ENCODE measurements at places on chromosomes 1 and 21.

DNA sequence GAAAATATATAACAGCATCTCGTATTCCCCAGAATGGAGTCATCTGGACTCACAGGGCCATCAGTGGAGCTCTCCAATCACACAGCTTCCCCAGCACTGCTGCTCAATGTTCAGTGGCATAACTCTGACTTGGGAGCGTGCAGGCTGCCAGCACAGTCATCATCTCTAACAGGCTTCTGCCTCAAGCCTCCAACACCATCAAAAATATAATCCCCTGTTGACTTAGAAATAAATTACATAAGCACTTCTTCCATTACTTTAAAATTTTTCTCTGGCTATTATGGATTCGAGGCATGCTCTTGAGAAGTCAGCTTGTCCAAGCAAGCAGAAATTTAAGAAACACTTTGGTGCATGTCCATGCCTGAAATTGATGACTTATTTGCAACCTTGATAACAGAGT lies 6.2 kb downstream of the DUSP23 start:
- DNase-seq: no peak

DNA sequence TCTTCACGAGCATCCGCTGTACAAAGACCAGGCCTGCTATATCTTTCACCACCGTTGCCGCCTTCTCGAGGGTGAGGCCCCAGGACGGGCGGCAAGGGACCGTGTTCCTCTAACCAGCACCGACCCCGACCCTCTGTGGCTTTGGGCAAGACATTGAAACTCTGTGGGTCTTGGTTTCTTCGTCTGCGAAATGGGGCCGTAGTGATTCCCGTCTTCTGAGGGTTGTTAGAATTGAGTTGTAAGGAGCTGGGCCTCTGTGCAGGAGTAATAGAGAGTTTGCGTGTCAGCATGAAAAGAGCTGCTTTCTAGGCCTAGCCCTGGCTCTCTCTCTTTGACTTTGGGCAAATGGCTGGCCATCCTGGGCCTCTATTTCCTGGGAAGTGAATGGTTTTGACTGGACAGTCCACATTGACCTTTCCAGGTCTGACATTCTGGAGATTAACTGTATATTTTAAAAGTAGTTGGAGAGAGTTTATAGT lies 591 bp downstream of the MRPL37 start:
- no peak for DNase-seq

DNA sequence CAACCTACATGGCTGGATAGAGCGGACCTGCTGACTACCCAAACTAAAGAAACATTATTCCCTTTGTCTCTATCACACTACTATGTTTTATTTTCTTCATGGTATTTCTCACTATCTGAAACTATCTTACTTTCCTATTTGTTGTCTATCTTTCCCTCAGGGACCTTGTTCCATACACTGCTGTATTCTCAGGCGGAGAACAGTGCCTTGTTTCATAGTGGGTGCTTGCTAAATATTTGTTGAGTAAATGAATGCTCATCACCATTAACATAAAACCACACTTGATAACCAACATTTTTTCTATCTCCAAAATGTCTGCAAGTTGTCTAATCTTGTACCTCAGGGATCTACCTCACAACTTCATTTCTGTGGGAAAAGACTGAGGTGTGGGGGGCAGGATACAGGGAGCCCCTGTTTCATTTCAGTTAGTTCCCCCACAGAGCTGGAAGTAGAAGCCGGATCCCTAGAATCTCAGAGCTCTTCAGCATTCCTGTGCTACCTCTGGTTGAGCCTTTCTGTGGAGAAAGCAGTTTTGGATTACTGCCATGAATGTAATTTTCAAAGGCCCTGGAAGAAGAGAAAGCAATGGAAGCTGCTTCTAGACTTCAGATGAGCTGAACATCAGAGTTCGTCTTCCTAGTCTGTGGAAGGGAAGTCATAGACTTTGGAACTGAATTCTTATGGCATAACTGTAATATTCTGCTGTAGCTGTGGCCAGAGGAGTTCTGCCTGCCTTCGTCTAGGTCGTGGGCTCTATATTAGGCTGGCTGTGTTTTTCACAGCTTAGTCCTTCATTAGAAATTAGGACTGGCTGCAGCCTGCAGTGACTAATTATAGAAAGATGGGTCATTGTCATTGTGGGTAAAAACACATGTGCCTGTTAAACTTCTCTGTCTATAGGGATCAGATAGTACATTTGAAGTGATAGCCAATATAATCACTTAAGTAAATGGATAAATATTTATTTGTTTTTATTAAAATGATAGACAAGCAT lies 293.2 kb upstream of the SGIP1 start:
- no peak for DNase-seq

DNA sequence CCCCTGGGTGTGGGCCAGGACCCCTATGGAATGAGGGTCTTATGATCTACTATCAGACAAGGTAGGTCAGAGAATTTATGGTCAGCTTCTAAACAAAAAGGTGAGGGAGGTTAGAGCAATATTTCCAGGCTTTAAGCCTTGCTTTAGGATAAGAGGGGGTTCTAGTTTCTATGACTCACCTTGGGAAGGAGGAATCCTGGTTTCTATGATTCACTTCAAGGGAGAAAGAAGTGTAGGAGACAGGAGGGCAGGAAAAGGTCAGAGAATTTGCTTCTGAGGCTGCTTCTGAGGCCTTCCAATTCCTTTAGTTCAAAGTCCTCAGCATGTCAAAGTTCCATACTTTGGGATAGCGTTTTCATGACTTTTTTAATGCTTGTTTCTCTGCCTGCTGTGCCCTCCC lies 35.2 kb downstream of the RGL1 start:
- DNase-seq: no peak

- no peak for DNase-seq
Measured at GRCh38 chr21:46286648-46287002, 483 bp downstream of the YBEY start.

- no peak for DNase-seq
Measured at GRCh38 chr1:44310006-44310405, 45.1 kb downstream of the ERI3 start.

DNA sequence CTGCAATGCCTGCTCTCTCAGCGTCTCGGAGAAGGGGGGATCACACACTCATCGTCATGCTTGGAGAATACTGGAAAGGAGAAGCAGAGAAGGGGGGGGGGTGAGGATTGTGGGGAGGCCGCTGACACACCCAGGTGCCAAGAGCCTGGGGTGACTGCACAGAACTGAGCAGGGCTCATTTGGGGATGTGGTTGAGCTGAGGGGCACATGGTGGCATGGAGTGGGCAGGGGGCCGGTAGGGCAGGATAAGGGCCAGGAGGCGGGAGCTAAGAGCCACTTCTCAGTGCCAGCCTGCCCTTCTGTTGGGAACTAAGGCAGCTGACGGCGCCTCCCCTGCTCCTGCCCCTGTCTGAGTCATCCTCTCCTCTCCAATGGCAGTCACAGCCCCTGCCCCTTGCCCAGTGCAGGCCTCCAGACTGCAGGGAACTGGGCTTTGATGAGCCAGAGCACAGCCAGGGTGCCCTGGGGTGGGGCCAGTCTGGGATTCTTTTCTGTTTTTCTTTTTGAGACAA lies 27.2 kb downstream of the MRPL37 start:
- DNase-seq: no peak

DNA sequence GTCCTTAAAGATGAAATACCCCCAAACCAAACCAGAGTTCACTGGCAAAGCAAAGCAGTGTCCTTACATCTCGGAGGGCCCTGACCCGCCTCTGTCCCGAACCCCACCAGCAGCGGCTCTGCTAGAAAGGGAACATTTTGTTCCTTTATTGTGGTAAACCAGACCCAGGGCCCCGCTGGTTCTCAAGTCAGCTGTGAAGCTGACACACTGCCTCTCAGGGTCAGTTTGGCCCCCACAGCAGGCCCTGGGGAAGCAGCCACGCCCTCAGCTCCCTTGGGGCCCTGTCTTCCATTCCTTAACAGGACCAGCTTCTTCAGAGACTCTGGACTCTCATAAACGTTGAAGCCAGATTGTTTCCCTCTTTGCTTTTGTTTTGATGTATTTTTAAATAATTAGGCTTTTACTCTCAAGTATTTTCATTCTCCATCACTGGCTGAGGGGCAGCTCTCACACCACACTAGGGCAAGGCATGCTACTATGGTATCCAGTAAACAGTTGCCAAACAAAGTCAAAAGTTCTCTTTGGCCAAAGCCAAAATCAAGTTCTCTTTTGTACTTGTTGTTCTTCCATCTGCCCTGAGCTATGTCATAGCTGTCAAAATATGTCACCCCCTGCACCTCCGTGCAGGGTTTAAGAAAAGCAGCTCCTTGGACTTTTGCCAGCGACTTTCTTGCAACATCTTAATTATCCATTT lies 61.1 kb upstream of the ANGPTL1 start:
- DNase-seq: peak; percentile 34

- DNase-seq: no peak
Measured at GRCh38 chr1:81032374-81032773, 768.4 kb upstream of the ADGRL2 start.

DNA sequence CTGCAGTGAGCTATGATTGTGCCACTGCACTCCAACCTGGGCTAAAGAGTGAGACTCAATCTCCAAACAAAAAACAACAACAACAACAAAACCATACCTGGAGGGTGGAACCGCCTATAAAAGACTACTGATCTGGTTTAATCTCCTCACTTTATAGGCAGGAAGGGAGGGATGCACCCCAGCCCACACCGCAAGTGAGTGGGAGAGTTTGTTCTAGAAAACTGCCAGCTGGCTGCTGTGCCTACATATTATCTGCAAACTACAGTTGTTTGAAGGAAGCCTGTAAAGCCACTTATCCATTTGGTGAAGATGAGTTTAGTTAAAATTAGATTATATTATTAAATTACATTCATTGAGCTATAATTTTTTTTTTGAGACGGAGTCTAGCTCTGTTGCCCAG lies 9.1 kb upstream of the SRSF10 start:
- DNase-seq: no peak

GRCh38 chr1:71157715-71158114 lies 76.9 kb upstream of the ZRANB2 start:
- no peak for DNase-seq

GRCh38 chr1:94595658-94596057 lies 54.1 kb upstream of the F3 start:
- no peak for DNase-seq

- peak; percentile 41 for DNase-seq
Measured at GRCh38 chr1:221228594-221228993, 349.4 kb downstream of the HLX start.

DNA sequence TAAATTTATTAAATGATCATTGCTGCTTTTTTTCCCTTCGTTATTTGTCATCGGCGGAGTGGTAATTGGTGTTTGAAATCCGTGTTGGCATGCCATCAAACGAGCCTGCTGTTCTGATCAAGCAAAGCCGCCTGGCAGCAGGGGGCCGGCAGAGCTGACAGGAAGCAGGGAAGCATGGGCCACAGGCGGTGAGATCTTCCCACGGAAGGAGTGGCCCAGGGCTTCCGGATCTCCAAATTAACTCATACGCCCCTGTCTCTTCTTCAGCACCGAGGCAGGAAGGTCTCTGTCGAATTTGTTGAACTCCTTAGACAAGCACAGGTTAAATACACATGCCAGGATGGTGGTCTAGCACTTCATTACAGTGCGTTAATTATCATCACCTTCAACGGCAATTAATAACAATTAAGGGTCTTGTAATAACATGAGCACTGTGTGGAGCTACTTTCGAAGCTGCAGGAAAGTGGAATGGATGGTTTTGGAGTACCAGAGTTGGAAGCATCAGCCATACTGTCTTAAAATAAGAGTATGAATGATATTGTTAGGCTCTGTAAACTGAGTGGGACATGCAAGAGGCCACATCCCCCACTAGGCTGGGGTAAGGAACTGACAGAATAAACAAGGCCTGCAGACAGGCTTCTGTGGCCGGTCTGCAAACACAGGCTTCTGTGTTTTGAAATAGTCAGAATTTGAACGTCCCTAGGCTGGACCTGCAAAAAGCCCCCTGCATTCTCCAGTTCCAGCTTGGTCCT lies 199.4 kb upstream of the DAB1 start:
- no peak for DNase-seq

DNA sequence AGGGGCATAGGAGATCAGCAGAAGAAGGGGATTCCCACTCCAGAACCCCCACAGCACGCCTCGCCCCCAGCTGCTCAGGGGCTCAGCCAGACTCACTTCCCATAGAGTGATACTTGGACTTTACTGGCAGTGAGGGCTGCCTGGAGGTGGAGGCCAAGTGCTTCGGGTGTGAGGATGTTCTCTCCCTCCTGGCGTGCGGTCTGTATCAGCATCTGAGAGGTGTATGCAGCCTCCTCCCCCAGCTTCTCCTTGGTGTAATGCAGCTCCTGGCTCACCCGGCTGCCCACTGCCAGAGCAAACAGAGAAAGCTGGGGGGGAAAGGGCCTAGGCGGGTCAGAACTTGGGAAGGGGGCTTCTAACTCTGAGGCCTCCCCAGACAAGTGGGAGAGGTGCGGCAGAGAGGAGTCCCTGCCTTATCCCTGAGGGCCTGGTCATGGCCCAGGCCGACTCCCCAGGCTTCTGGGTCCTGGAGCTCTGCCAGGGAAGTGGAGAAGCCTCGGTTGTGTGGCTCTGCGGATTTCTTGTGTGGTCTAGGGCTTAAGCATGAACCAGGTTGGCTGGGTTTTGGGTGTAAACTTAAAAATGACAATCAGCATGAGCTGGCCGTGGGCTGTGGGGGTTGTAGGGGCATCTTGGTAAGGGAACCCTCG lies 10.9 kb downstream of the PTCH2 start:
- DNase-seq: no peak

DNA sequence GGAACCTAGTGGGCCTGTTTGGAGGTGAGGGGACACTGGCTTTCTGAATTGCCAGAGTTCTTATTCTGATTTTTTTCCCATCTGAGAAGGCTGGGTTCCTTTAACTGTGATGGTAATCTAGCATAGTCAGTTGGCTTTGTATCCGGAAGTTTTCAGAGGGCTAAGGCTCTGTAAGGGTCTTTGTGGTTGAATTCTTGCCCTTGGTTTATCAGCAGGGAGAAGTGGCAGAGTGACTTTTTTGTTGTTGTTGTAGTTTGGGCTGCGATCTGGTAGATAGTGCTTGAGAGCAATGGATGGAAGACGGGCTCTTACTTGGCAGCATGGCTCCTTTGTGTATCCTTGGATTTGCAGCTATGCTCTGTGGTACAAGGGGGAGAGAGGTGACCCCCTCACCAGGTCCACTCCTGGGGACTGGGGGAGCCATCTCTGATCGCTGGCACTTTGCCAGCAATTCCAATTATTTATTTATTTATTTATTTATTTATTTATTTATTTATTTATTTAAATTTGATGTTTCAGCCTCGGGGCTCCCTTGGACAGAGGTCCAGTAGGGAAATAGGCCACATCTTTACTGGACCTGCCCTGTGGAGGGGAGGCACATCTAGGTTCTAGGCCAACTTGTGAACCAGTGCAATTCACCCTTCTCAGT lies 18.5 kb downstream of the TCP10L start:
- no peak for DNase-seq

- DNase-seq: peak; percentile 56
Measured at GRCh38 chr1:44817771-44818495, 9.6 kb downstream of the BTBD19 start.

- peak; percentile 61 for DNase-seq
Measured at GRCh38 chr1:30668024-30668423, 55.4 kb downstream of the MATN1 start.

DNA sequence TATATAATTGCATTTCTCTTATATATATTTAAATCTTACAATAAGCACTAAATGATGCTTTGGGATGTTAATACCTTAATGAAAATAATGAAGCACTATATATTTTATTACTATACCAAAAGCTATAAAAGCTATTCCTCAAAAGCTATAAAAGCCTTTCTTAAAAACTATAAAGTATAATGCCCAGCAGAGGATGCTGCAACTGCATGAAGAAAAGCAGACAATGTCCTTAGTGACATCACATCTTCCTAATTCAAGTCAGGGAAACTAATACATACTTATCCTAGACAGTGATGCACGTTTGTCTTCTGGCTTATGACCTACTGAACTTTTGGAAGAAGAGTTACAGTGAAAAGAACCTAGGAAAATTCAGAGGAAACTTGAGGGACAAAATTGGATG lies 13.6 kb upstream of the C1orf185 start:
- DNase-seq: no peak

- no peak for DNase-seq
Measured at GRCh38 chr21:45611939-45612664, 31.4 kb upstream of the PCBP3 start.

Data from activated CD4-positive, alpha-beta T cell treated with anti-CD3 and anti-CD28 coated beads, Interleukin-2, amount 10 ng/mL, durations not matched to agents 24 days and 14 days (primary cell).